ENCODE measurements at places on chromosomes 12 and 14.

DNA sequence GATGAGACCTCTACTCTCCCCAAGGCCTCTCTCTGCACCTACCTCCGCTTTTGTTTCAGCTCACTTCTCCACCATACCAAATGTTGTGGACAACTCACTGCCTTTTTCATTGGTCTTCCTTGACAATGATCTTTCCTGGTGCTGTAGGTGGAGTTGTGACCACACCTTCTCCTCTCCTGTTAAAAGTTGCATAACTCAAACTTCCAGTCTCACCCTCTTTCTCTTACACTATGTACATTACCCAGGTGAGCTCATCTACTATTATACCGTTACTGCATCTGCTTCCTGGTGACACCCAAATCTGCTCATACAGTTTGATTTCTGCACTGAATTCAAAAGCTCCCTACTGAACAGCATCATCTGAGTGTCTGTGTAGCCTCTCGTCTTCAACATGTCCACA, 542.8 kb downstream of the GALC start:
- no peak for DNase-seq

- DNase-seq = no peak
Measured at GRCh38 chr12:1343422-1343821, 251.0 kb downstream of the FBXL14 start.

DNA sequence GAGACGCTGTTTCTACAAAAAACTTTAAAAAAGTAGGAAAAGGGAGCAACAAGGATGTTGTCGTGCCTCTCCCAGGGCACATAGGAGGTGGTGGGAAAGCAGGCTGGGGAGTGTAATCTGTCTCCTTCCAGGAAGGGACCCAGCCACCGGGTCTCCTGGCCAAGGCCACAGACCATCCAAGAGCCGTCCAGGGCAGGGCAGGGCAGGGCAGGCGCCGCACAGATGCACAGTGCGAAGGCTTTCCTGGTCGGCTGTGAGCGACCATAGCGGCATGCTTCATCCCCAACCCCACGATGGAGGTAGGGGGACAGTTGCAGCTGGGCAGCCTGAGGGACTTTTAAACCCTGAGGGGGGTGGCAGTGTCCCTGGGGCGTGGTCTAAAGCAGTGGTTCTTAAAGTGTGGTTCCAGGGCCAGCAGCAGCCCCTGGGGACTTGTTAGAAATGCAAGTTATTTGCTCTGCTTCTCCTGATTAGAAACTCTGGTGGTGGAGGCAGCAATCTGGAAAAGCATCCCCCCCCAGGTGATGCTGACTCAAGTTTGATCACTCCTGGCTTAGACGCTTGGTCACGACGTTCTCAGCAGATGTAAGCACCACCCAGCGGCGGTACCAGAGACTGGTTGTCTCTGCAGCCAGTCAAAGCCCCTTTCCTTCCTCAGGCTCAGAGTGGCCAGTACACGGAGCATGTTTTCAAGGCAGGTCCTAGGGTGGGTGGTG, 197.4 kb upstream of the PRMT8 start:
- no peak for DNase-seq

GRCh38 chr12:5027046-5027821, 16.4 kb upstream of the KCNA5 start:
- no peak for DNase-seq

GRCh38 chr12:108482717-108483212, 32.3 kb upstream of the FICD start:
- no peak for DNase-seq

DNA sequence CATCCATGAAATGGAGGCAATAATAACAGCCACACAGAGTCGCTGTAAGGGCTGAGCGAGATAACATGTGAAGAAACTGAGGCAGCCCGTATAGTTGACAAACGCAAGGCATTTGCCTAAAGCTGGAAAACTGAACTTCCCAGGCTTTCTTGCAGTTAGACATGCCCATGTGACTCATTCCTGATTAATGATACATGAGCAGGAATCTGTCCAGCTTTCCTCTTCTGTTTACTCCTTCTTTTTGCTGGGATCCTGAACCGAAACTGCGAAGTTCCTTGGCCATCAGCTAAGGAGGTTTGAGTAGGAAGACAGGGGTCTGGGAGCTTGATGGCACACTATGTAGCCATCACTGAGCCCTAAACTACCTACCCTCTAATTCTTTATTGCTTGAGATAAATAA, 52.2 kb downstream of the ST8SIA1 start:
- DNase-seq = no peak

- DNase-seq = no peak
Measured at GRCh38 chr12:110846615-110847566, at the start of gene CCDC63. TSS of gene CCDC63 (plus strand) at chr12:110846987. CDS start at chr12:110852955, 5,968 bp downstream.

Data from NCI-H1092 (cell line).